ENCODE measurements at places on chromosomes 16 and 17. TPM values are rescaled to one million over a fixed set of nuclear protein-coding genes. Genes with fewer than 3 reads are reported as not detected.

The CD79B gene
- 0.63 TPM for total RNA-seq

The CCL11 gene
- total RNA-seq, result not detected

The MT1F gene
- total RNA-seq, result 3.8 TPM

The PLLP gene
- 2.8 TPM for total RNA-seq

The TMED6 gene
- total RNA-seq, result not detected

The KRT12 gene
- not detected for total RNA-seq

The TBC1D3B gene
- total RNA-seq, result 13.5 TPM

The HS3ST4 gene
- 14.1 TPM for total RNA-seq

The KCNAB3 gene
- total RNA-seq, result 7.5 TPM

The PPP1R27 gene
- total RNA-seq, result not detected

The CHAD gene
- not detected for total RNA-seq

The USP43 gene
- total RNA-seq, result 6.6 TPM

The FAM171A2 gene
- 61.0 TPM for total RNA-seq

The HOXB3 gene
- not detected for total RNA-seq

The GPRC5C gene
- total RNA-seq, result 5.6 TPM

The CSH1 gene
- total RNA-seq, result not detected

The SULT1A2 gene
- total RNA-seq, result 1.6 TPM

The CTRL gene
- 4.7 TPM for total RNA-seq

The ABCC12 gene
- total RNA-seq, result 1.3 TPM

The HBZ gene
- not detected for total RNA-seq

The ACSM2A gene
- not detected for total RNA-seq

The AGRP gene
- not detected for total RNA-seq

The EFCAB13 gene
- total RNA-seq, result 9.7 TPM

The MEOX1 gene
- total RNA-seq, result not detected

The WFIKKN2 gene
- 1.3 TPM for total RNA-seq

The CA5A gene
- not detected for total RNA-seq

The STXBP4 gene
- total RNA-seq, result 44.8 TPM

The ZFPM1 gene
- total RNA-seq, result 2.2 TPM

The PMM2 gene
- 14.7 TPM for total RNA-seq

The DPEP1 gene
- 4.1 TPM for total RNA-seq

The TAC4 gene
- total RNA-seq, result not detected
